H1 (cell line): ENCODE measurements at places on chromosomes 1 and 21. TPM values are rescaled to one million over a fixed set of nuclear protein-coding genes. Genes with fewer than 3 reads are reported as not detected.
A peak's percentile ranks its signal among the peaks of the same experiment; 100 is the strongest.

Gene PLD5
- 7.5 and 8.5 TPM in 2 replicates for total RNA-seq

Gene DYNLT5
- 0.93 and 1.2 TPM in 2 replicates for total RNA-seq

DNA sequence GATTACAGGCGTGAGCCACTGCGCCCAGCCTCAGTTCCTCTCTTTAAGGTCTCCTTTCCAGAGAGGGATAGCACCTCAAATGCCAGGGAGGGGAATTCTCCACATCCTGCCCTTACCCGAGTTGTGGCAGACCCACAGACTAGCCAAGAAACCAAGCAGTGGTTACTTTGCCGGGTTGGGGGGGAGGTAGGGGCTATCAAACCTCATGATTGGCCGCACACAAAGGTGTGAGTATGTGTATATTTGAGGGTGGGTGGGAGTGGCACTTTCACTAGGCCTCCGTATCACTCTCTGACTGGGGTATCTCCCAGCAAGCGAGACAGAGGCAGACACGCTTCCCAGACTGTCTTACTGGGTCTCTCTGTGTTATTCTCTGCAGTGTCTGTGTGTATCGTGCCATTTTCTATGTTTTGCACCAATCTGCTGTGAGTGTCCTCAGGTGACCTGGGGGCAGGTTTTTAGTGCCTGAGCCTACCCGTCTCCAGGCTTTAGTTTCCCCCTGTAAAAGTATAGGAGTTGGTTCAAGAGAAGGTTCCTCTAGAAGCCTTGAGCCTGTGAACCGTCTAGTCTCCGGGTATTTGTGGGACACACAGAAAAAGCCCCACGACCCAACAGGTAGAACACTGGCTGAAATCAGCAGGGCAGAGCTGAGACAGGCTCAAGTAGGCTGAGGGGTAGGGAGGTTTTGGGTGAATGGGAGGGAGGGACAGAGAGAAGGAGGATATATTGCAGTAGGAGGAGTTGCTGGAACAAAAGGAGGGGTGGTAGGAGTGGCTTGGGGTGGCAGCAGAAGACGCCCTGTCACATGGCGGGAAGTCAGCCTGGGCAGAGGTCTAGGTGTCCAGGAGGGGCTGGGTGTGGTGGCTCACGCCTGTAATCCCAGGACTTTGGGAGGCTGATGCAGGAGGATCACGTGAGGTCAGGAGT lies 10.3 kb downstream of the LMNA start:
- no peak for DNase-seq

DNA sequence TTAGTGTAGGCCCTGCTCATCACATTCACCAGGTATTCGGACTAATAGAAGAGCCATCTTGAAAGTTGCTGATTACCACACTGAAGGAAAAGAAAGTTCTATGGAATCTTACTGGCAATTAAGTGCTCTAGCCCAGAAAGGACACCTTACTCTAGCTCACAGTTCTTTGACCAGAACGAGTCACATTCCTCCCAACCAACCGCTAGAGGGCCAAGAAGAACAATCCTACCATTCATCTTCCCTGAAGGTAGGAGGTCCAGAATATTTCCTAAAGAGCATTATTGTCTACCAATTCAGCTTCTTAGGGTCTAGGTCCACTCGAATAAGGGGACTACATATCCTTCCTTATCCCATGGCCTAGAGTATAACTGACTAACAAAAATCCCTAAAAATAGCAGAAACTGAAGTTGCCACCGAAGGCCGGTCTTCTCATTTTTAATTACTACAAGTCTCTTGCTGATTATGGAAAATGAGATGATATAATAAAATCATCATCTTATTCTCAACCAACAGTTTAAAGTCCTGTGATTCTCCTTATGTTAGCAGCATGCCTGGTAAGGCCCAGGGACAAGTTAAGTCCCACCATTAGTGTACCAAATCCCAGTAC lies 2.7 kb upstream of the FMO1 start:
- DNase-seq = no peak

DNA sequence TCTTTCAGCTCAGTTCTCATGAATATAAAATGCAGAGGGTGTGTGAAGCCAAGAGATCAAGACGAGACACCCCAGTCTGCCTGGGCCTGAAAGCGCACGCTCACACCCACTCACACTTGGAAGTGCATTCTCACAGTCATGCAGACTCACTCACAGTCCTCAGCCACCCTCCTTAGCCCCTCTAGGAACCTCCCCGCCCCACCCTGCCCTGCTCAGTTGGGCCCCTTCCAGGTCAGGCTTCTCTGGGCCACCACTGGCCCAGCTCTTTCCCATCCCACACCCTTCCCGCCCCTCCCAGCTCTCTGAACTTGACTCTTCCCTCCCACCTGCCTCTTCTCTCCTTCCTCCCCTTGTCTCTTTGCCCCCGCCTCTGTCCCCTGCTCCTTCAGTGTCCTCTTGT lies 93.8 kb downstream of the EPHB2 start:
- no peak for DNase-seq

- no peak for DNase-seq
These were observed 106.2 kb downstream of the DHRS3 start for GRCh38 chr1:12511516-12512468.

GRCh38 chr1:82462366-82462765 lies 661.6 kb downstream of the ADGRL2 start:
- no peak for DNase-seq

Gene TPRG1L
- 21.7 and 22.2 TPM in 2 replicates for total RNA-seq

DNA sequence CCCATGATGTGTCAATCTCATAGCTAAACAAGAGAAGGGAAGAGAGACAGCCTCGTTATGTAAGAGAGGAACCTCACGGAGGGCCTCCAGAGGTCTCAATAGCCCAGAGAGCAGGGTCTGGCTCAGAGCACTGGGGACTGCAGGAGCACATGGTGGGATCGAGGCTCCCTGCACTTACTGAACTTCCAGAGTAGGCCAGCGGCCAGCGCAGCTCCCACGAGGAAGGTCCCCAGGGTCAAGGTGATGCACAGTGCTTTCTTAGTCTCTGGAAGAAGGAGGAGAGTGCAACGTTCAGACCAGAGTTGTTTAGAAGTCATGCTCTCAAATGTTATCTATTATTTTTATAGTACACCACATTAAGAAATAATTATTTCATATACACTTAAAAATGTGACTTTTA lies 18.6 kb downstream of the TMPRSS2 start:
- DNase-seq = no peak

Gene RPE65
- not detected in 2 replicates for total RNA-seq

DNA sequence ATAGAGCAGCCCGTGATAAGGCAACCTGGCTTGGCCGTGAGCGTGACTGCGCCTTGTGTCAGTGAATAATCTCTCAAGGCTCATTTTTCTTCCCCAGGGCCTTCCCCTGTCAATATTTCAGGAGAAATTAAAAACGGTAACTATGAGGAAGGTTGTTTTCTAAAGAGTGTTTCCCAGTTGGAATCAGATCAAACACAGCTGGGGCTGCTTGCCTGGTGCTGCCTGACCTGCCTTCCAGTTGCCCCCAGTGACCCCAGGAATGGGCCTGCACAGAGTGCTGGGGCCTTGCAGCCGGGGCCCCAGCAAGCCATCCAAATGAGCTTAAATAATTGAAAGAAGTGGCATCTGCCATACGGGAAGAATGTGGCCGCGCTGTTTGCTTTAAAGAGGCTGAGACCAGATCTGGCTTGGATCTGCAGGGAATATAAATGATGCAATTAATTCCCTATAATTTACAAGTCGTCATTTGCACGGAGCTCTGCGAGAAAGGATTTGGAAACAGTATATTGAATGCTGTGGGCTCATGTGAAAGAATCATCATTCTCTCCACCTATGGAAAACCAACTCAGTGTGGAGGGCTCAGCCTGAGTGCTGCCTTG lies 203.9 kb downstream of the C1orf94 start:
- DNase-seq = no peak

GRCh38 chr1:180201451-180202200 lies 28.4 kb upstream of the LHX4 start:
- DNase-seq = no peak

GRCh38 chr1:30090162-30090820 lies 633.1 kb downstream of the MATN1 start:
- no peak for DNase-seq

GRCh38 chr1:212162635-212163034 lies 122.6 kb upstream of the PPP2R5A start:
- no peak for DNase-seq

DNA sequence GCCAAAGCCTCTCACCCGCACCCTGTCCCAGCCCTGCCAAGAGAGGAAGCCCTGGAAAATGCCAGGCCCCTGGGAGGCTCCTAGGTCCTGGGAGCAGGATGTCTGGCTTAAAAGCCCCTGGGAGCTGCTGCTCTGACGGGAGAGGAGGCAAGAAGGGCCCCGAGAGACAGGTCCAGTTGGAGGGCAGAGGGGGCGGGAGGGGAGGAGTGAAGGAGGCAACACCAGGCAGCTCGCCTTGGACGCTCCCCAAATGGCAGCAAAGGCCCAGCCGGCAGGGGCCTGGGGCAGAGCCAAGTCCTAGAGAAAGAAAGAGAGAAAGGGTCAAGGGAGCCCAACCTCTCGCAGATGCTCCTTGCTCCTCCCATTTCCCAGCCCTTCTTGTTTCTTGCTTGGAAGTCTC lies 6.8 kb downstream of the ETV3L start:
- no peak for DNase-seq

Gene GBP2
- total RNA-seq = not detected in 2 replicates

Gene PRKAA2
- total RNA-seq = 5.9 and 6.4 TPM in 2 replicates

GRCh38 chr21:42557420-42557819 lies 43.8 kb downstream of the SLC37A1 start:
- no peak for DNase-seq

GRCh38 chr1:115347282-115347681 lies 9.2 kb upstream of the NGF start:
- no peak for DNase-seq

Gene TRAF3IP3
- not detected in 2 replicates for total RNA-seq

GRCh38 chr1:231338270-231339128 lies at the start of gene SPRTN:
TSS of gene SPRTN (plus strand) at chr1:231338293. CDS start at chr1:231338384, 91 bp downstream.
- DNase-seq = no peak

GRCh38 chr1:204506201-204506968 lies 9.8 kb upstream of the MDM4 start:
- DNase-seq = peak; percentile 87

DNA sequence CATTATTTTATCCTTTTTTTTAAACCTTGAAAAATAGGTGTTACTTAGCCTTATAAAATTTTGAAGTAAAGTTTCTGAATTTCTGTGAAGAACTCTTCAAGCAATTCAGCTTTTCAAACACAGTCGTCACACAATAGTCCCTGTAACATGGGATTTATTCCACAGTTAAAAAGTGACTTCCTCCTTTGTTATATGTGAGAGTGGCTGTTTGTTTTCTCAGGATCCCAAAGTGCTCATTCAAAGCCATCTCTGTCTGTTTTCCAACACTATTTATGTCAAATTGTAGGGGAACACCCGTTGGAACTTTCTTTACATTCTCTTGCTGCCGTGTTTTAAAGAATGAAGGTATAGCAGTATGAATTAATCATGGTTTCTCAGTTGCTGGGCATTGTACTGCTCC lies 80.8 kb upstream of the GPR52 start:
- no peak for DNase-seq

Gene FAM110D
- total RNA-seq = 0.46 and 0.48 TPM in 2 replicates

GRCh38 chr1:179143322-179143721 lies 61.5 kb downstream of the TOR3A start:
- DNase-seq = no peak

- no peak for DNase-seq
These were observed 110.3 kb upstream of the TRABD2B start for GRCh38 chr1:48107516-48107915.
